ENCODE measurements at places on chromosomes 7 and 10.

DNA sequence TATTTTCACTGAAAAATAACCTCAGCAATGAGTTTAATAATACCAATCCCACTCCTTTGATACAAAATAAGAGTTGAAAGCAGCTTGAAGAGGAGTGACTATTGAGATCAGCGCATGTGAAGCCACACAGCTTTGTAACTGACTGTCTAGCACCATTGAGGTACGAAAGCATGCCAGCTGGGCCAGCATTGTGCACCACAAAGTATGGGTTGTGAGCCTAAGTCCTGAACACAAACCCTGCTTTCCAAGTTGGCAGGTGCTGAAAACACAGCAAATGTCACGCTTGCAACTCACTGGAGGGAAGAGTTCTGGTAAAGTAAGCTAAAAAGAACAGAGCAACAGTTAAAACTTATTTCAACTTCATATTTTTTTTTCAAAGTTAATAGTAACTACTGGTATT, 4.0 kb upstream of the FAM53B start:
- no peak for DNase-seq

DNA sequence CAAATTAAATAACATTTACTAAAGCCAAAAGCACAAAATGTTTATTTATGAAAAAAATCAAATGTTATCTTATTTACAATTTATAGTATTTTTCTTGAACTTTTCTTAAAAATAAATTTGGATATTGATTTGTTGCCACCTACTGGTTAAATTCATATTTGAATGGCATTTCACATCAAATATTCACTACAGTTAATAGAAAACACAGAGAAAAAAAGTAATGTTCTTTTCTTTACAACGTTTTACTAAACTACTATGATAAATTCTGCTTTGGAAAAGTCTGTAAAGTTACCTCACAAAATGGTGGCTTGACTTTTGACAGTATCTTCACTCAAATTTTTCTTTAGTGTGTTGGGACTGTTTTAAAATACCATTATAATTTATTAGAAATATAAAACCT, 52.7 kb downstream of the SRPK2 start:
- peak; percentile 11 for DNase-seq

DNA sequence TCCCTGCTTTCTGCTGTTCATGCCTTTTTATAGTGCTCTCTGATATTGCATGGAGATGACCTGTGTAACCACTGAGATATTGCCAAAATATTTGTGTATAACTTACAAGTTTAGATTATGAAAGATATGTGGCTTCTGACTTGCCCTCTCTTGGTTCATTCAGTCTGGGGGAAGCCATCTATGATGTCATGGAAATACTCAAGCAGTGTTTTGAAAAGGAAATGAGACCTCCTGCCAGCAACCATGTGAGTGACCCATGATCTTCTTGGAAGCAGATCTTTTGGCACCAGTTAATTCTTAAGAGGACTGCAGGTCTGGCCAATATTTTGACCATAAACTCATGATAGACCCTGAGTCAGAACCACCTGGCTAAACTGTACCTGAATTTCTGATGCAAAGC, 183.0 kb downstream of the THSD7A start:
- peak; percentile 41 for DNase-seq

DNA sequence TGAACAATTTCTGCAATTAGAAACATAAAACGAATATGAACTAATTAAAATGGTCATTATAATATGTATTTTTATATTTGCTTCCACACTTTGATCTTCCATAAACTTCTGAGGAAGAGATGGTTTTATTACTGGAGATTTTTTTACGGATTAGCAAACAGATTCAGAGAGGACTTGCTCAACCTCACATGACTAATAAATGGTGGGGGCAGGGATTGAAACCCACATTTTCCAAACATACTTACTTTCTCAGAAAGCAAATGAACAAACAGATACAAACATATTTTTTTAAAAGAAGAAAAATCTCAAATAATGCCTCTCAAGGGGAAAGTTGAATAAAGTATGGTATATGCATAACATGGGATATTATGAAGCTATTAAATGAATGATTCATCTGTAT, 18.3 kb downstream of the ANKMY2 start:
- DNase-seq = no peak

- DNase-seq = no peak
Measured at GRCh38 chr10:178723-179122, 43.5 kb downstream of the ZMYND11 start.

GRCh38 chr7:46542076-46542475, 621.0 kb upstream of the IGFBP3 start:
- DNase-seq = no peak

DNA sequence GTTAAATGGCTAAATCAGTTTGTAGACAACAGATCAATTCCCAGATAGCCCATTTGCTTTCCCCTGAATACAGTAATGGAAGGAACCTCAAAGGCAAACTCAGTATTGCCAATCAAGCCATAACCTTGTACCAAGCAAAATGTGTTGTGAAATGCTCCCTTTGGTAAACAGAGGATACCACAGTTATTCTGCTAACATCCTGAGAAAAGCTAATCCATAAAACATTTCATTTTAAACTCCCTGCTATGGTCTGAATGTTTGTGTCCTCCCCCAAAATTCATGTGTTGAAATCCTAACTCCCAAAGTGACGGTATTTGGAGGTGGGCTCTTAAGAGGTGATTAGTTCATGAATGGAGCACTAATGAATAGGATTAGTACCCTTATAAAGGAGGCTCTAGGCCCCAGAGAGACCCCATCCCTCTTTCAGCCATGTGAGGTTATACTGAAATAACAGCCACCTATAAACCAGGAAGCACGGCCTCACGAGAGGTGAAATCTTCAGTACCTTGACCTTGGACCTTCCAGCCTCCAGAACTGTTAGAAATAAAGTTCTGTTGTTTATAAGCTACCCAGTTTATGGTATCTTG, 89.3 kb upstream of the RNF148 start:
- no peak for DNase-seq

GRCh38 chr7:154867068-154867467, 135.9 kb downstream of the PAXIP1 start:
- DNase-seq = no peak

GRCh38 chr10:14396411-14397048, 65.8 kb upstream of the FRMD4A start:
- DNase-seq = no peak

DNA sequence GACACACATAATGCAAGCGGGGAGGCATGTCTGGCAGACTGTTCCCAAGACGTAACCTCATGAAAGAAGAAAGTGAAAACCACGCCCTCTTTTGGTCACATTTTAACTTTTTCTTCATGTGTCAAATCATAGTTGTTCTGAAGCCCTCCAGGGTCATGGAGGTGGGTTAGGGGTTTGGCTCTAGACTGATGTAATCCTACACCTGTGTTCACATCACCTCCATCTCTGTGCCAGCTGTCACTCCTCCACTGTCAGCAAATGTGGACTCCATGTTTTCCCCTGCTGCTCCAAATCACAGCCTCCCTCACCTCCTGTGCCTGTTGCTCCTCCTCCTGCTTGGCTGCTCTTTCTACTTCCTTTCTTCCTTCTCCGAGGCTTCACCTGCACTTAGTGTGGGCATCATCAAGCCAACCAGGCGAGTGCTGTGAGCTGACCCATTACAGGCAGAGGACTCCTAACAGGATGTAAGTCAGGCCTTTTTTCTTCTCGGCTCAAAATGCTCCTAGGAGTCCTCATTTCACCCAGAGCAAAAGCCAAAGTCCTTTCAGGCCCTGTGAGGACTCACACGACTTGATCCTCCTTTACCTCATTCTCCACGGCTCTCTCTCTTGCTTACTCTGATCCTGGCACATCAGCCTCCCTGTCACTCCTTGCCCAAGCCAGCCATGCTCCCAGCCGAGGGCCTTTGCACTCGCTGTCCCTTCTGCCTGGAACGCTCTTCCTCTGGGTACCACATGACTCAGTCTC, 66.4 kb upstream of the IFRD1 start:
- peak; percentile 24 for DNase-seq

DNA sequence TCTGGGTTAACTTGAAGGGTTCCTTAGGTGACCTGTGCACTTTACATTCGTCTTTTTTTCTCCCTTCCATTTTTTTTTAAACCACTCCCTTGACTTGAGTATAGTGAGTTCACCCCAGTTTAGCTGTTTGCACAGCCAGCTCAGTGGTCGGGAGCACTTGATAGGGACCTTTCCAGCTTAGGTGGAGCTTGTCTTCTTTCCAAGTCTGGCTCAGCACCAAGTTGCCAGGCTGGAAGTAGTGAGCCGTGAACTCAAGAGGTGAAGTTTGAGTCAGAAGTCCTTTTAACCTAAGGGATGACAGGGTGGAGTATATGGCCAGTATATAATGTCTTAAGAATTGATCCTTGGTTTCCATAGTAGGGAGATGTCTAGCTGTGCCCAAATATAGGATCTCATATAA, 7.2 kb downstream of the DNAH11 start:
- no peak for DNase-seq

DNA sequence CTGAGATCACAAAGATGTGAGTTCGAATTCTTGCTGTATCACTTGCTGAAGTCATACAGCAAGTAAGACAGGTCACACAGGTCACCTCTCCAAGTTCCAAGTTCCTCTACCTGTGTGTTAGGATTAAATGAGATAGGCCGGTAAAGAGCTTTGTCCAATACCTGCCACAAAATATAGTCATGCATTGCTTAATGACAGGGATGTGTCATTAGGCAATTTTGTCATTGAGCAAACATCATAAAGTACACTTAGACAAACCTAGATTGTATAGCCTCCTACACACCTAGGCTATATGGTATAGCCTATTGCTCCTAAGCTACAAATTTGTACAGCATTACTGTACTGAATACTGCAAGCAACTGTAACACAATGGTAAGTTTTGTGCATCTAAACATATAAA, 469.4 kb downstream of the KCNMA1 start:
- DNase-seq = no peak

DNA sequence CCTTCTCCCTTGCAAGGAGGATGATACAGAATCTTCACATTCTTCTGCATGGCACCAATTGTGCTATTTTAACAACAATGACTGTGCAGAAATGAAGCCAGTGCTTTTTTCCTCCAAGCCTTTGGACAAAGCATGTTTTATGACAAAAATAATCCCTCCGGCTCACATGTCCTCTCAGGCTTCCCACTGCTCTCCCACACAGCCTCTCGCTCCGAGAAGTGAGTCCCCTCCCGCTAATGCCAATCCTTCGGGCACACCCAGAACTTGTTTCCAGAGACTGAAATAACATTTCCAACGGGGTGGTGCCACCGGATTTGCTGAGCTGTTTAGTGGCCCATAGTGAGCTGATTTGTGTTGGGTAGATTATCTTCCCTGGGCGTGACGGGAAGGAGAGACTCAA, 35.8 kb downstream of the RBM17 start:
- no peak for DNase-seq

GRCh38 chr7:69748530-69748929, 150.3 kb downstream of the AUTS2 start:
- DNase-seq = peak; percentile 41

DNA sequence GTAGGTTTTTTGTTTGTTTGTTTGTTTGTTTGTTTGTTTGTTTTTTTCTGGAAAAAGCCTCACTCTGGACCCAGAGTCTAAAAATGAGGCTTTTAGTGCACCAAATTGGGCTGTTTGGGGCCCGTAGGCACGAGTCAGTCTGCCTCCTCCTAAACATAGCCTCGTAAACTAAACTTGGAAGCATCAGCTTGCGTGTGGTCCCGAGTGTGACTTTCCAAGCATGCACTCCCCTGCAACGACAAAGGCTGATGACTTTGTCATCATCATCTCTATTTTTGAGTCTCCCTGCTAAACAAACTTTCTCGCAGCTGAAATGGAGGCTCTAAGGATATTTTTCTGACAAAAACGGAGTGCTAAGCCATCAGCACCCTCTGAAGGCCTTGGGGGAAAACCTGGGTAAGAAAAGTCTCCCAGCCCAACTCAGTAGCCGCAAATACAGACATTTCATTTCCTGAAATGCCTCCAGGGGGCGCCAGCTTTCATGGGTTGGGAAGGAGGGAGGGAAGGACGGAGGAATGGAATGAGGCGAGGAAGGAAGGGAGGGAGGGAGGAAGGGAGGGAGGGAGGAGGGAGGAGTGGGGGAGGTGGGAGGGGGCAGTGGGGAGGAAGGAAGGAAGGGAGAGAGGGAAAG, 245.9 kb downstream of the KCNMA1 start:
- peak; percentile 95 for DNase-seq

DNA sequence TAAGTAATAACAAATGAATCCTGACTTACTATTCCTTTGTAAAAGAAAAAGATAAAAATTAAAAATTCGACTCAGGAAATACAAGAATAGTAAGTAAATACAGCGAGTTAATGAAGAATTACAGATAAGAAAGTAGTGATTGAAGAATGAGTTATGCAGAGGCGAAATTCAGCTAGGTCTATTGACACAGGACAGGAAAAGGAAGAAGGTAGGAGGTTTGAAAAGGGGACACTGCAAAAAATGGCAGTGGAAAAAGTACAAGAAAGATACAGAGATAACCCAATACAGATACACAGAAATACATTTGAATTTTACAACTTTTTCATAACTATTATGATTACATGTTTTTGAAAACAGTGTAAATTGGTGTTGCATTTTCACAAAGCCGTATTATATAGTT, 28.0 kb downstream of the JAZF1 start:
- no peak for DNase-seq

Measured in fibroblast of skin of right biceps (primary cell).